ENCODE measurements at places on chromosomes 16 and 17. TPM values are rescaled to one million over a fixed set of nuclear protein-coding genes. Genes with fewer than 3 reads are reported as not detected.

- DNase-seq: no peak
Observed at GRCh38 chr16:78098087-78098486, 1.4 kb upstream of the WWOX start.

- DNase-seq: no peak
Observed at GRCh38 chr17:40936976-40937375, 470 bp downstream of the KRT23 start.

The ZPBP2 gene
- not detected for polyA plus RNA-seq

The SMIM36 gene
- polyA plus RNA-seq: 0.27 TPM

The CACNG3 gene
- not detected for polyA plus RNA-seq

All from left lung (tissue), 14 donors.